ENCODE measurements at places on chromosomes 6 and 20.

- no peak for DNase-seq
Observed at GRCh38 chr6:45454008-45454911, 76.5 kb upstream of the SUPT3H start.

DNA sequence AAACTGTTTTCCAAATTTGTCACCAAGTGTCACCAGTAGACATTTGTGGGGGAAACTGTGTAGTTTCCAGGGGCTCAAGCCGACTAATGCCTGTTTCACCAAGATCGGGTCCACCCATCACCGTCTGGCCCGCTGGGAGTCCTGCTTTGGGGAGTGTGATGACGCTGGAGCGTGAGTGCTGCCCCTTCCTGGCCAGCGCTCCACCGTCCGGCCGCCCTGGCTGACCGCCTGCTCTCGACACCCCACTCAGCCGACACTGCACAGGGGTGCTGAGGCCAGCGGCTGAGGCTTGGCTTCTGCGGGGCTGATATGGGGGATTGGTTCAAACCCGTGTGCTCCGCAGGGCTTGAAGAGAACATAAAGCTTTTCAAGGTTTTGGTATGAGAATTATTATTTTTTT is 160.1 kb downstream of the SMOC2 start:
- DNase-seq = no peak

DNA sequence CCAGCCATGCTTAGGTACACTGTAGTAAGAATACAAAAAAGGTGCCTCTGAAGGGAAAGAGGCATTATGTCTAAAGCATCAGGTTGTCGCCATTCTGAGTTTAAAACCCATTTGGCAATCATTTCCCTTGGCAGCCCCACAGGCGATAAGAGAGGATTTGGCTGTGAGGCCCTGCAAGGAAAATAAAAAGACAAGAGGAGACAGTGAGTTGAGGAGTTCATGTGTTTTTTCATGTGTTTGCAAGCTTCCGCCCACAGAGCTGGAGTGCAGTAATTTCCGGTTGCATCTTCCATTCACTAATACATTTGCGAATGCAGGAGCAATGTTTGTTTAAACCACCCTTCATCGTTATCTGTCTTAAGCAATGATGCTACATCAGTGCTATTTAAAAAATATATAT is 138.5 kb upstream of the SOX4 start:
- DNase-seq = no peak

- no peak for DNase-seq
Observed at GRCh38 chr20:37254114-37254878, 7.3 kb downstream of the GHRH start.

DNA sequence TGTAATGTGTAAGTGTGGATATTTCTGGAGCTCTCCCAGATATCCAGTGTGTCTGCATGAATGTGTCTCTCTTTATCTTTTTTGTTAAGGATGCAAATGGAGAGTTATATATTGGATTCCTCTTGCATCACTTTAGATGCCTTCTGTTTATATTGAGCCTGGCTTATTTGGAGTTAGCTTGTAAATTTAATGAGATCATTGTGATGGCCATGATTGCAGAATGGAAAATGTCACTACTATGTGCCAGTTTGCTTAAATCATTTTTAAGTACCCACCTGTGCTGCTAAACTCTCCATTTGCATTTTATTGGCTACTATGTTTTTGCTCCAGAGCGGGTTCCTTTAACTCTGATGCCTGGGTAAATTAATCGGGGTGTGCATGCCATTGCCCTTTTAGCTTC is 334.8 kb downstream of the UTRN start:
- DNase-seq = no peak

DNA sequence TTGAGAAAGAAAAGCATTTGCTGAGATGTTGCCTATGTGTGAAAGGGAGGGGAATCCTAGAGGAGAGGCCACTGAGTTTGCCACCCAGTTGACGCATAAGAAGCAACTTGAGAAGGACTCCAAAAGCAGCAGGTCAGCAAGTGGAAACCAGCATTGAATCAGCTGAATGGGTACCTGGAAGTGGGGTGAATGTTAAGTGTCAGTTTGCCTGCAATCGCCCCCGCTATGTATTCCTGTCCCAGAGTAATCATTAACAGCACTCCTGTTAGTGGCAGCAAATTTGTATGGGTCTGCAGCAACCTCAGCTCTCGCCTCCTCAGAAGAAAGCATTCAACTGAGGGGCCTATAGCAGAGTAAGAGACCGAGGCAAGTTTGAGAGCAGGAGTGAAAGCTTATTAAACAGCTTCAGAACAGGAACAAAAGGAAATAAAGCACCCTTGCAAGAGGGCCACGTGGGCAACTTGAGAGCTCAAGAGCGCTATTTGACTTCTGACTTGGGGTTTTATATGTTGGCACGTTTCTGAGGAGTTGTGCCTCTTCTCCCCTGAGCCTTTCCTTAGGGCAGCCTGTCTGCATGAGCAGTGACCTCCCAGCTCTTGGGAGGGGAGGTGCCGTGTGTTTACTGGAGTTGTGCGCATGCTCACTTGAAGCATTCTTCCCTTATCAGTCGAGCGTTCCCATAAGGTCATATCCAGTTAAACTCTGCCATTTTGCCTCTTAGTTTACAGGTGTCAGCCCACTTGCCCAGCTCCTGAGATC is 122.6 kb upstream of the PHACTR1 start:
- DNase-seq = peak; percentile 29

- no peak for DNase-seq
Observed at GRCh38 chr20:58003525-58003924, 224.9 kb downstream of the ANKRD60 start.

DNA sequence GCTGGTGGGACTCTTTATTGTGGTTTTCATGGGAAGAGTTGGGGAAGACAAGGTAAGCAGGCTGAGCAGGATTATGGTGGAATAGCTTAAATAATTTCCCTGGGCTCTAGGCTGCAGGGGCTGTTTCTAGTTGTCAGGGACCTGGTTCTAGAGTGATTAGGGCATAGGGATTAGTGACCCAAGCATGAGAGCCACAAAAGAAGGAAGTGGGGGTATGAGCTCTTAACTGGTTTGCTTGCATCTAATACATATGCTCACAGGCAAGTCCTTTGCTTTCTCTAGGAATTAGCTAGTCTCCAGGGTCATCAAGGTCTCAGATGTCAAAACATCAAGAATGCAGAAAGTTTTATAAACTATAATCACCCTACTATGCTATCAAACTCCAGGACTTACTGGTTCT is 67.5 kb upstream of the NRN1 start:
- DNase-seq = no peak

- no peak for DNase-seq
Observed at GRCh38 chr6:6987749-6988148, 120.0 kb upstream of the RREB1 start.

GRCh38 chr20:45878076-45878761 is 2.8 kb upstream of the ZSWIM1 start:
- no peak for DNase-seq

DNA sequence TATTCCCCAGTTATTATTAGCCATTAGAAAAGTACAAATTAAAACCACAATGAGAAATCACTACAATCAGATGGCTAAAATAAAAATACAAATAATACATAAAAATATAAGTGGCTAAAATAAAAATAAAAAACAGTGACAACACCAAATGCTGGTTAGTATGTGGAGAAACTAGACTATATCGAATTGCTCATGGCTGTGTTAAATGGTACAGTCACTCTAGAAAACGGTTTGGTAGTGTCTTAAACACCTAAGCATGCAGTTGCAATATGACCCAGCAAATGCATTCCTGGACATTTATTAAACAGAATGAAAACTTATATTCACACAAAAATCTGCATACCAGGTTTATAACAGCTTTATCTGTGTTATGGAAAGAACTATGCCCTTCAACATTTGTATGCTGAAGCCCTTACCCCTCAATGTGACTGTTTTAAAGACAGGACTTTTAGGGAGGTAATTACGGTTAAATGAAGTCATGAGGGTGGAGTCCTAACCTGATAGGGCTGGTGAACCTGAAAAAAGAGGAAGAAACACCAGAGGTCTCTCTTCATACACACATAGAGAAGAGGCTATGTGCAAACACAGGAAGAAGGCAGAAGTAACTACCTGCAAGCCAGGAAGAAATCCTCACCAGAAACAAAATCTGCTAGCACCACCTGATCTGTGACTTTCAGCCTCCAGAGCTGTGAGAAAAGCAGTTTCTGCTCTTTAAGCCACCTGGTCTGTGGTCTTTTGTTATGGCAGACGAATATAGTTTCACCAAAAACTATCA is 84.9 kb downstream of the ASCC3 start:
- no peak for DNase-seq

- DNase-seq = no peak
Observed at GRCh38 chr6:39003072-39003471, 45.5 kb upstream of the GLP1R start.

- DNase-seq = peak; percentile 76
Observed at GRCh38 chr6:149094156-149094555, 223.4 kb upstream of the TAB2 start.

- no peak for DNase-seq
Observed at GRCh38 chr6:168004945-168005344, 7.5 kb downstream of the KIF25 start.

DNA sequence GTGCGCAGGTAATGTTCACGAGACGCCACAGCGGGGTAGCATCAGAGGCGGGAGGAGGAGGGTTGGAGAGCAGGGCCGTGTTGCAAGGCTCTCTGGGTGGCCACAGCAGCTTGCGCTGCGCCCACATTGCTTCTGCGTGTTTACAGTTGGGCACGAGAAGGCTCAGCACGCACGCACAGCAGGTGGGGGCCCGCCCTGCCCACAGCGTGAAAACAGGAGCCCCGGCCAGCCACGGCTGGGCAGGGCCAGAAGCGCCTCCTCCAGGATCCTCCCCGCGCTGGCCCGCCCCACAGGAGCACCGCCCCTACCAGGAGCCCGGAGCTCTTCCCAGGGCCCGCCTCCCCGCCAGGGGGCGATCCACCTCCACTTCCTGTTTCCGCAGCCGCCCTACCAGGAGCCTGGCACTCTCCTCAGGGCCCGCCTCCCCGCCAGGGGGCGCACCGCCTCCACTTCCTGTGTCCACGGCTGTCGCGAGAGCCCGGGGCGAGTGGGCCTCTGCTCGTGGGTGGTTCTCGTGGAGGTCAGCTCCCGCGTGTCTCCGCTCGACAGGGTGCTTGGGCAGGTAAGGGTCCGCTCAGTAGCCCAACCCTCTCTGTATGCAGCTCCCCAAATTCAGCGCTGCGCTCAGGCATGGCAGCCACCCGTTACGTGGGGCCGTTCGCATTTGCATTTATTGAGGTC is at the start of gene FAM50B:
Gene FAM50B (plus strand): TSS at position 449 of the 681 bp plus-strand sequence. CDS start 439 bp downstream, outside the sequence.
- DNase-seq = peak; percentile 97

- no peak for DNase-seq
Observed at GRCh38 chr6:92125681-92126080, 1293.7 kb downstream of the EPHA7 start.

DNA sequence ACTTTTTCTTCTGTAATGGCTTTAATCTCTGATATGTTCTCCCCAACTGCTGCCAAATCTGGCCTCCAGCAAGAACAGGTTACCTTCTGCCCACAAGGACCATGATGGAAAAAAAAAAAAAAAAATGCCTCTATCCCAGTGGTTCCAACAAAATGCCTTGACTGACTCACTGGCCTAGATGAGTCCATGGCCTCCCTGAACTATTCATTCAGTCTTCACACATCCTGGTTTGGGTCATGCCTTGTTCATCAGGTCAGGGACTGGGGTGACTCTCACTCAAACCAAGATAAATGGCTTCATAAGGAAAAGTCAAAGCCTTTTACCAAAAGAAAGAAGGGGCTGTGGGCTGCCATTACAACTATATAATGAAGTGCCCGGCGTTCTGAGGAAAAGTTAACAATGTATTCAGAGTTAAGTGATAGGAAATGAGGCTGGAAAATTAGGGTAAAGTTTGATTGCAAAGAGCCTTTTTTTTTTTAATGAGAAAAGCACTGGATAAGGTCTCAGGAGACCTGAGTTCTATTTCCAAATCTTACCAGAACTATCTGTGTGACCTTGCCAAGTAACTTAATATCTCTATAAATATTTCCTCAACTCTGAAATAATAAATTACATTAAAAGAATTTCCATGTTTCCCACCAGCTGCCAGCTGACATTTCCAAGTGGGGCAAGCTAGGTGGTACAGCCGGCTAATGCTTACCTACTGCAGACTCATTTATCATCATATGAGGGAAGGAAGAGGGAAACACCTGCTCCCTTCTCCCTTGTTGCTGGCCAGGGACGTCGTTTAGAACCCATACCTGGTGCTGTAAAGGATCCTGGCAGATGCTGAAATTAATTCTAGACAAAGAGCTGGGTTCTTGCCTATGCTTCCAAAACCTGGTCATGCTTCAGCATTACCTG is 380.0 kb upstream of the MARCKS start:
- DNase-seq = no peak

DNA sequence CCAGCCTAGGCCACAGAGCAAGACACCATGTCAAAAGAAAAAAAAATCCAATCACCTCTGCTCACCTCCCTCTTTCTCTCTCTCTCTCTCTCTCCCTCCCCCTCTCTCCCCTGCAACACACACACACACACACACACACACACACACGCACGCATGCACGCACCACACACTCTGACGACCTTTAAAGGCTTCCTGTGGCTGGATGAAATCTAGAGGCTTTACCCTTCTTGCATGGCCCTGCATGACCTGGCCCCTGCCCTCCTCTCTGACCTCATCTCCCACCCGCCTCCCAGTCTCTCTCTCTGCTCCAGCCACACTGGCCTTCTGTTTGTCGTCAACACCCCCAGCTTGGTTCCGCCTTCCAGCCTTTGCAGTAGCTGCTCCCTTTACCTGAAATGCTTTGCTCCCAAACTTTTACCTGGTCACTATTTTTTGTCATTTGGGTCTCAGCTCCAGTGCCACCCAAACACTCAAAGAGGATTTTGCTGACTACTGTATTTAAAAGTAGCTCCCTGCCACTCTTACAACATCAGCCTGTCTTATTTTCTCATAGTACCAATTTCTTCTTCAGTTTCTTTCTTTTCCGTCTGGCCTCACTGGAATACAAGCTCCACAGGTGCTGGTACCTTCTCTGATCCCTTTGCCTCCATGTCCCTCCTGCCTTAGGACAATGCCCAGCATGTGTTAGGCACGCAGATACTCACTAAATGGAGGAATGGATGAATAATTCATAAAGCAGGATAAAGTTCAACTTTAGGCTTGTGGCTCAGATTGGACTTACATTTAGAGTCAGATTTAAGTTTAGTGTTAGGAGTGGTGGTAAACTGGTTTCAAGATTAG is 4.3 kb upstream of the LTA start:
- peak; percentile 76 for DNase-seq

Measured in activated CD4-positive, alpha-beta T cell treated with anti-CD3 and anti-CD28 coated beads, Interleukin-2, amount 10 ng/mL, durations not matched to agents 24 days and 14 days (primary cell).